ENCODE measurements at places on chromosomes 2 and 18. TPM values are rescaled to one million over a fixed set of nuclear protein-coding genes. Genes with fewer than 3 reads are reported as not detected.

PROM2 gene
- total RNA-seq: not detected

GPR45 gene
- not detected for total RNA-seq

PPP1R1C gene
- total RNA-seq: not detected

CXCR4 gene
- not detected for total RNA-seq

DSC3 gene
- 0.11 TPM for total RNA-seq

MC5R gene
- total RNA-seq: not detected

FZD7 gene
- 5.7 TPM for total RNA-seq

SH2D6 gene
- total RNA-seq: 0.26 TPM

LRRTM1 gene
- not detected for total RNA-seq

FTCDNL1 gene
- 2.0 TPM for total RNA-seq

TP53I3 gene
- 57.1 TPM for total RNA-seq

ZNF804A gene
- total RNA-seq: 0.63 TPM

CD226 gene
- 0.17 TPM for total RNA-seq

LTBP1 gene
- total RNA-seq: 40.5 TPM

GPR35 gene
- total RNA-seq: not detected

CXCR1 gene
- total RNA-seq: not detected

IL1RN gene
- 0.10 TPM for total RNA-seq

ITGA4 gene
- total RNA-seq: 30.7 TPM

TNFRSF11A gene
- 9.8 TPM for total RNA-seq

UGT1A10 gene
- not detected for total RNA-seq

ELOA2 gene
- not detected for total RNA-seq

NEURL3 gene
- not detected for total RNA-seq

OTX1 gene
- total RNA-seq: 0.06 TPM

ANKRD29 gene
- not detected for total RNA-seq

SULT1C4 gene
- total RNA-seq: not detected

CTIF gene
- 18.9 TPM for total RNA-seq

MCM6 gene
- total RNA-seq: 23.5 TPM

ARHGAP25 gene
- total RNA-seq: not detected

CYP27C1 gene
- total RNA-seq: 1.4 TPM

PSMA8 gene
- total RNA-seq: not detected

SP140L gene
- 9.3 TPM for total RNA-seq

Measured in HT1080 (cell line).